Bladder microvascular endothelial cell (primary cell): ENCODE measurements at places on chromosomes 12 and 14. TPM values are rescaled to one million over a fixed set of nuclear protein-coding genes. Genes with fewer than 3 reads are reported as not detected.

The ACVRL1 gene
- total RNA-seq, result 413 and 443 TPM in 2 replicates

The LIN7A gene
- 0.31 and 0.32 TPM in 2 replicates for total RNA-seq

The GZMB gene
- total RNA-seq, result not detected in 2 replicates

The LRRIQ1 gene
- under 0.01 and 0.57 TPM in 2 replicates for total RNA-seq

The PRDM4 gene
- 12.3 and 23.8 TPM in 2 replicates for total RNA-seq

The RNASE1 gene
- 39.1 and 99.4 TPM in 2 replicates for total RNA-seq

The SMIM41 gene
- under 0.01 and 0.13 TPM in 2 replicates for total RNA-seq

The DHH gene
- total RNA-seq, result 0.65 and 1.1 TPM in 2 replicates

The SERPINA9 gene
- total RNA-seq, result not detected in 2 replicates
